NCI-H226 (cell line): ENCODE measurements at places on chromosomes 3 and 15.

DNA sequence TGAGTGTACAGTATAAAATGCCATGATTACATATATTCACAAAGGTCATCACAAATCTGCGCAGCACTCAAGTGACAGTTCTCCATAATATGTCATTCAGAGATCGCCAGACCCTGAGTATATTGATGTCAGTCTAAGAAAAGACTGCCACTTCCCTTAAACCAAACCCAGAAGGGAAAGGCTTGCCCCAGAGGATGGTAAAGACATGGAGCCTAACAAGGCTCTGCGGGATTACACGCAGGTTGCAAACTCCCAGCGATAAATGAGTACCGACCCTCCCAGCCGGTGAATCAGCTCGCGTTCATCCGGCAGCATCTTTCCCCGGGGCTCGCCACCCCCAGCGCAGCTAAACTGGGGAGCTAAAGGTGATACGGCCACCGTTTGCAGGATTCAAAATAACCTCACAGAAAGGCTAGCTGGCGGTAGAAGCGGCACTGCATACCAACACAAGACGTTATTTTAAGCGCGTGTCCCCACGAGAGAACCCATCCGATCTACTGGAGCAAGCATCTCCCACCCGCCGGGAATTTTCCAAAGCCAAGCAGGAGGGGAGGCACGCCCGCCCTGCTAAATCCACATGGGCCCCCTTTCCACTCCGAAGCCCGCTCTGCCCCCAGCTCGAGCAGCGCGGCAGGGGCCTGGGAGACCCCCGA, 643 bp downstream of the MYO5A start:
- DNase-seq = no peak

GRCh38 chr3:169400874-169401273, 262.6 kb downstream of the MECOM start:
- DNase-seq = no peak

DNA sequence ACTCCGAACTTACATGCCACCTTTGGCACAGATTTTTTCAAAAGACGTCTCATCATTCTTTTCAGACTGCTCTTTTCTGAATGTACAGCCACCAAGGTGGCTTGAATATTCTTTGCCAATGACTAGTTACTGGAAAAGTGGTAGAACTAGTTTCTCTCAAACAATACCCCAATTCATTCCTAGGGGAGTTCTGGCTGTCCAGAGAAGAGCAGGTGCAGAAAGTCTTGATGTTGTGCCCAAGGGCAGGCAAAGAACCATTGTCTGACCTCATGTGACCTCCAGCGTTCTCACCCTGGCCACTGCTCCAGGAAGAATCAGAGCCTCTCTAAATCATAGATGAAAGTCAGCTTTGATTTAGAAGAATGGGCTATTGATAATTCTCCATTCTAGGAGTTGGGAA, 5.5 kb downstream of the LMOD3 start:
- no peak for DNase-seq

DNA sequence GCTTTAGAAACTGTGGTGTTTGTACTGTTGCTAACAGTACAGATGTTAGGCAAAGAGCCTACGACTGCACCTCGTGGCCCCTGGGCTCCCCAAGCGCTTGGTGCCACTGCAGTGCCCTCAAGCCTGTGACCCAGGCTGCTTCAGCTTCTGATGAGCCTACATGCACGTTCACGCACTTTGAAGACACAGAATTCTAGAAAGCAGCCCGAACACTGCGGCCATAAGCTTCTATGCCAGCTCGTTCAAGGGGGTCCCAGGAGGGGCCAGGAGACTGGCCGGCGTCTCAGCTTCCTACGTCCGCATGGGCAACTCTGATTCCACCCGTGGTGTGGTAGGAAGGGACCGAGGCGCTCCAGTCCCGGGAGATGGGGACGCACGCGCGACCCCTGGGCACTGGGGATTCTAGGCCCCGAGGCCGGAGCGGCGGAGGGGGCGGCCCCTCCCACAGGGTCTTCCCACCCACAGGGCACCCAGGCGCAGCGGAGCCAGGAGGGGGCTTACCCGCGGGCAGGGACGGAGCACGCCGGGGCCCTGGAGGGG, 653 bp downstream of the MYO5C start:
- DNase-seq = no peak

DNA sequence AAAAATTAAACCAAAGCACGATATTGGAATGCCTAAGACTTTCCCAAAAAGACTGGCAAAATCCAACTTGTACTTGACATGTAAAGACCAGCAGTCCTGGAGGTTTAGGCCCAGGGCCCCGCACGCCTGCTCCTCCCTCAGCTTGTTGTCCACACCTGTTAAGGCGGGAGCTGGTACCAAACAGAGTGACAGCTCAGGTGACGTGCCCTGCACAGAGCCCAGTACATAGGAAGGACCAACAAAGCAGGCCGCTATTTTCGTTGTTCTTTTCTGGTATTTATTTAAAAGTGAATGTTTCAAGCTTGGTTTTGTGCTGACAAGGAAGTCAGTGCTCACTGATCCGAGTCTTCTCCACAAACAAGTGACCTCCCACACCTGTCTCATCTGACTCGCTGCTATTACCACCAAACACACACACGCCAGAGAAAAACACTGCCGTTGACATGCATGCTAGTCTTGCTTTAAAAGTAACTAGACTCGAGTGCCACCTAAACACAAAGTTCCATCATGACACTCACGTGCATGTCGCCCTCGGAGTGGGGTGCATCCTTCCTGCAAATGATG, 50.2 kb downstream of the HERC2 start:
- no peak for DNase-seq

DNA sequence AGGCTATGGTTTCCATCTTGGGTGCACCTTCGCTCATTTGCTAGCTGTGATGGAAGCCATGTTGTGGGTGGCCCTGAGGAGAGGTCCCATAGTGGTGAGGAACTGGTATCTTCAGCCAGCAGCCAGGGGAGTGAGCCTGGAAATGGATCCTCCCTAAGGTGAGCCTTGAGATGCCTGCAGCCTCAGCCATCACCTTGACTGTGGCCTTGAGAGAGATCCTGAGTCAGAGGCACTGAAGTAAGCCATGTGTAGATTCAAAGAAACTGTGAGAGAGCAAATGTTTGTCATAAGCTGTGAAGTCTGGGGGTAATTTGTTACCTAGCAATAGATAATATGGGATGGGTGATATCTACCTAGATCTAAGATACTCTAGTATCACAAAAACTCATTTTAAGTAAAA, 105.3 kb downstream of the SNRK start:
- no peak for DNase-seq

DNA sequence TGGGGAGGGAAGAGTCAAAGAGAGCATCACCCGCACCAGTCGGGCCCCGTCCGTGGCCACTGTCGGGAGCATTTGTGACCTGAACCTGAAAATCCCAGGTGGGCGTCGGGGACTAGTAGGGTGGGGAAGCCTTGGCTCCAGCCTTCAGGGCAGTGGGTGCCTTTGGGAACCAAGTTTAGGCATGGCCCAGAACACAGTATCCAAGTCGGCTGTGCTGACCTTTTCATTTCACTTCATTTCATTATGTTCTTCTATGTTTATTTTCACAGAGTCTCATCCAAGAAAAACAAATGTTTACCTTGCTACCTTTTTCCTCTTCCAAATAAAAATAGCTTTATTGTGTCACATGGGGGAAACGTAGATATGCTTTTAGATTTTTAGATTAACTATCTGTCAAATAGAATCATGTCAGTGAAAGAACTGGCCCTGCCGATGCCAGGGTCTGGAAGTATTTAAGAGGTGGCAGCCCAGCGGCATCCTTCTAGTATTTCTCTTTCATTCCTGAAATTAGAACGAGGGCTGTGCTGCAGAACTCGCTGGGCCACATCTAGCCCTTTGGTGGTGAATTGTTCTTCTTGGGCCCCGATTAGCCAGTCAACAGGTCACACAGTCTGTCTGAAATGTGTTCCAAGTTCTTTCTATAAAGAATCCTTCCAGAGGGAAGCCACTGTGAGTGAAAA, 60.5 kb downstream of the DNASE1L3 start:
- DNase-seq = no peak

GRCh38 chr3:14289590-14290461, 111.2 kb downstream of the LSM3 start:
- DNase-seq = no peak

DNA sequence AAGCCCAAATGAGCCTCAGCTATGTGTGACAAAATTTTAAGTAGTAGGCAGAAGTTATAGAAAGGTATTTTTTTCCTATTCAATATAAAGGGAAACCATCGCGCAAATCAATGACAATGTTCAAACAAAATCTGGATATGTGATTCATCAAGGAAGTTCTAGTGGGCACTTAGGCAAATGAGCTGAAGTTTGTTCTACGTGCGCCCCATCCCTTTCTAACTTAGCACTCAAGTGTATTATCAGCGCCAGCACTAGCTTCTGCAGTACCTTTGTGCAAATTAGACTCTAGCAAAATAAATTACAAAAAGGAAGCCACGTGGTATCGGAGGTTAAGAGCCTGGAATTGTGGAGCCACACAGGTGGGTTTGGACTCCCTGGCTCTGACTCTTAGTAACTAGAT, 91.1 kb downstream of the TBL1XR1 start:
- no peak for DNase-seq

DNA sequence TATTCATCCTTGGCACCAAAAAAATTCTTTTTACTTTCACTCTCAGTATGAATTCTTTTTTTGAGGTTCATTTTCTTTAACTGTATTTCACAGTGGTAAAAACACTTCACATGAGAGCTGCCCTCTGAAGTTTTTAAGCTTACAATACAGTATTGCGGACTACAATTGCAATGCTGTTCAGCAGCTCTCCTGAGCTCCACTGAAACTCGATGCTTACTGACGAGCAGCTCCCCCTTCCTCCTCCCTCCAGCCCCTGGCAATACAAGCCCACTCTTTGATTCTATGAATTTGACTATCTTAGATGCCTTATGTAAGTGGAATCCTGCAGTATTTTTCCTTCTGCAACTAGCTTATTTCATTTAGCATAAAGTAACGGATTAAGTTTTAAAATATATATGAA, 183.4 kb downstream of the ADAMTS17 start:
- no peak for DNase-seq

GRCh38 chr3:111584744-111585143, 10.4 kb downstream of the ZBED2 start:
- DNase-seq = peak; percentile 79
